ENCODE measurements at places on chromosomes 3 and 15.
A peak's percentile ranks its signal among the peaks of the same experiment; 100 is the strongest.

DNA sequence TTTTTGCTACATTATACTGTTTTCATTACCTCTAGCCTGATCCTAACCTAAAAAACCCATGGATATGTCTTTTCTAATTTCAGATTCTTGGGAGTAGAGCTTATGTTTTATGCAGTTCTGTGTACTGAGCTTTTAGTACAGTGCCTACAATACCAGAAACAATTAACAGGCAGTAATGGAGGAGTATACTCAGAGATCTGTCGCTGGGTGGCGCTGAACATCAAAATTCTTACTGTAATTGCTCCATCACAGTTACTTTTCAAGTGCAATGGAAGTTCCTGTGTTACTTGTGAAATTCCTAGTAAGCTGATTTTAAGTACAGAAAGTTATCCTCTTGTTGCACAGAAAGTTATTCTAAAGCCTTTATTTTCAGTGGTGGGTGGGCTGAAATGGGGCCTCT is 66.9 kb downstream of the RNF13 start:
- peak; percentile 26 for DNase-seq

DNA sequence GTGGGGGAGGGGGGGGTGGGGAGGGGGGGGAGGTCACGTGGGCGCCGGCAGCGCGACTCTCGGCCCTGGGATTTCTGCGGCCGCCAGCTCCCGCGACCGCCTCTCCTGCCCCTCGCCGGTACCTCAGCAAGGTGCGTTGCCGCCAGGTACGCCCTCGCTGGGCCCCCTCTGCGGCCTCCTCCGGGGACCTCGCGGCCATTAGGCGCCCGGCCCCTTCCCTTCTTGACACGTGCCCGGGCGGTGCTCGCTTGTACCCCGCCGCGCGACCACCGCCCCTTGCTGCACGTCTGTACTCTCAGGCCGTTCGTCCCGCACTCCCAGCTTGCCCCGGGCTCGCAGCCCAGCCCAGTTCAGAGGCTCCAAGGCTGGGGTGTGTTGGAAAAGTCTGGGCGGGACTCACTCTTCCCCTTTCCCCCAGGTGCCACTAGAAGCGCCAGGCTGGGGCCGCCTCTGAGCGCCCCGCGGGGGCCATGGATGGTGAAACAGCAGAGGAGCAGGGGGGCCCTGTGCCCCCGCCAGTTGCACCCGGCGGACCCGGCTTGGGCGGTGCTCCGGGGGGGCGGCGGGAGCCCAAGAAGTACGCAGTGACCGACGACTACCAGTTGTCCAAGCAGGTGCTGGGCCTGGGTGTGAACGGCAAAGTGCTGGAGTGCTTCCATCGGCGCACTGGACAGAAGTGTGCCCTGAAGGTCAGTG is at the start of gene MAPKAPK3:
MAPKAPK3 (plus strand) TSS at position 56 of the 696 bp plus-strand sequence; CDS start at position 471, 415 bp downstream.
- DNase-seq = no peak

DNA sequence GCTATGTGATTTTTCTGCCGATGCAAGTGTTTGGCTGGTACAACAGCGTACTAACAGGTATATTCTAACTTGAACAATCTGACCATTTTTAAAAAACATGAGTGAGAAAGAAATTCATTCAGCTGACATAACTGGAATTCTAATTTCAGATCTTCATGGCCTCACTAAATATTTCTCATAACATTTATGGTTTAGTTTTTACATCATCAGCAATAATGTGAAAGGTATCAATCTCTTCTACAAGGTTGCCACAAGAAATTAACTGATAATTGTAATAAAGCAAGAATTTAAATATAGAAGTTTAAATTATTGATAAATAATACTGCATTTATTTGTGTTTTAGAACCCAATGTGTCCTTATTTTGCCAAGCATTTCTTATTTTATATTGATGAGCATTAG is 5.2 kb upstream of the C3orf80 start:
- DNase-seq = no peak

DNA sequence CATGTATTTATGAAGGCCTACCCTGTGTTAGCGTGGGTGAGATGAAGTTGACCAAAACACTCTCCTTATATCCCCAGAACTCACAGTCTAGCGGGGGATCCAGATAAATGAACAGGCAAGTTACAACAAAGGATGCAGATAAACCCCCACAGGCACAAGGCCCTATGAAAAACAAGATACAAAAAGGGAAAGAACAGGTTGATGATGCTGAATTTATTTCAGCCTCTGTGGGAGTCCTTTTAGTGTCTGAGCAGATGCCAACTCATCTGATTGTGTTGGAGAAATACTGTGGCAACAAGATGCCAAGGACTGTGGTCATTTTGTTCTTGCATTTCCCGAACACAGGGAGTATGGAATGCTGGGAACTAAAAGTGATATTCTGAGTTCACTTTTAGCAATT is 300.0 kb downstream of the CHST2 start:
- no peak for DNase-seq

DNA sequence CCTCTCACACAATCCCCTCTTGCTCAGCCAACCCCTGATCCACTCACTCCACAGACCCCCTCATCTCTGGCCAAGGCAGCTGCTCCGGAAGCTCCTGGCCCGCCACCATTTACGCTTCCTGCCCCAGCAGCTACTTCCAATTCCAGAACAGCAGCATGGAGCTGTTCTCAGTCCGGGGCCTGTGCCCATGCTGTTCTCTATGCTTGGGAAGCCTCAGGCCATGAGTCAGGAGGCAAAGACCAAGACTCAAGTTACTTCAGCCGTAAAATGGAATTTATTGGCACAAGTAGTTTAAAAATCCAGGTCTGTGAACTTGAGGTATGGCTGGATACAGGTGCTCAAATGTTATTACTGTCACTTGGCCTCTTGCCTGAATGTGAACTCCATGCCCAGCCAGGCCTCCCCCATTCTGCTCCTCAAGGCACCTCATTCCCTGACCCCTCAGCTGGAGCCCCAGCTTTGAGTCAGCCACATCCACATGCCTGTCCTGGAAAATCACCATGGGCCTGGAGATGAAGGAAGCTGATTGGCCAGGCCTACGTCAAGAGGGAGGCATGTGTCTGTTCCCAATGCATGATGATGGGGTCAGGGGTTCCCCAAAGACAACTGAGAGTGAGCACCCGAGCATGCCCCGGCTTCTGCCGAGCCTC is 31.4 kb upstream of the CACNA2D2 start:
- no peak for DNase-seq
